ENCODE measurements at places on chromosomes 7 and 10. TPM values are rescaled to one million over a fixed set of nuclear protein-coding genes. Genes with fewer than 3 reads are reported as not detected.

GNGT1 gene
- not detected for total RNA-seq

SPACDR gene
- 9.9 TPM for total RNA-seq

DDC gene
- not detected for total RNA-seq

DNA sequence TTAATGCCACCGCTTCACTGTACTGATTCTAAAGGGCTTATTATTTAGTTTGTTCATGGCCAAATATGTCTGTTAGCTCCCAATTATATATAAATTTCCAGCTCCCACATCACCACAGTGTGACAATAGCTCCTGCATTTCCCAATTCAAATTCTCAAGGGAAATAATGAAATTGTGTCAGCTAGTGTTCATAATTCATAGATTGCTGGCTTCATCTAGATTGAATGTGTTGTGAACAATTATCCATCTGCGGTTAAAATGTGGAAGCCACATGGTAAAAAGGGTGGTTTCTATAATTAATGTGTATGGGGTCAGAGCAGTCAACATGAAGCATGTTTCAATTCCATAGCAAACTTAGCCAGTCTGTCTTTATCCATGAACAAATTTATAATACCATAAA lies 154.3 kb downstream of the SEMA3E start:
- DNase-seq, result no peak
